ENCODE measurements at places on chromosomes 3 and 15. TPM values are rescaled to one million over a fixed set of nuclear protein-coding genes. Genes with fewer than 3 reads are reported as not detected.

Gene LCTL
- not detected for total RNA-seq

- DNase-seq, result no peak
- H3K36me3 ChIP-seq, result no peaks in the 10 kb centered on the region
- H3K27ac ChIP-seq, result no peak overlapping the region
Measured at GRCh38 chr3:62046326-62046725, 327.0 kb downstream of the FEZF2 start.

GRCh38 chr15:73882761-73883419 is 9.5 kb downstream of the TBC1D21 start:
- H3K27me3 ChIP-seq, result peaks cover 22% of the 10 kb centered on the region
- H3K27ac ChIP-seq, result no peak overlapping the region
- DNase-seq, result no peak
- no peaks in the 10 kb centered on the region for H3K4me1 ChIP-seq

Gene HIGD2B
- 0.55 TPM for total RNA-seq

- H3K4me3 ChIP-seq, result no peak overlapping the region
- H3K27me3 ChIP-seq, result no peaks in the 10 kb centered on the region
- H3K27ac ChIP-seq, result no peak overlapping the region
- DNase-seq, result no peak
- H3K4me1 ChIP-seq, result no peaks in the 10 kb centered on the region
Measured at GRCh38 chr3:101602731-101603130, 28.8 kb downstream of the PCNP start.

DNA sequence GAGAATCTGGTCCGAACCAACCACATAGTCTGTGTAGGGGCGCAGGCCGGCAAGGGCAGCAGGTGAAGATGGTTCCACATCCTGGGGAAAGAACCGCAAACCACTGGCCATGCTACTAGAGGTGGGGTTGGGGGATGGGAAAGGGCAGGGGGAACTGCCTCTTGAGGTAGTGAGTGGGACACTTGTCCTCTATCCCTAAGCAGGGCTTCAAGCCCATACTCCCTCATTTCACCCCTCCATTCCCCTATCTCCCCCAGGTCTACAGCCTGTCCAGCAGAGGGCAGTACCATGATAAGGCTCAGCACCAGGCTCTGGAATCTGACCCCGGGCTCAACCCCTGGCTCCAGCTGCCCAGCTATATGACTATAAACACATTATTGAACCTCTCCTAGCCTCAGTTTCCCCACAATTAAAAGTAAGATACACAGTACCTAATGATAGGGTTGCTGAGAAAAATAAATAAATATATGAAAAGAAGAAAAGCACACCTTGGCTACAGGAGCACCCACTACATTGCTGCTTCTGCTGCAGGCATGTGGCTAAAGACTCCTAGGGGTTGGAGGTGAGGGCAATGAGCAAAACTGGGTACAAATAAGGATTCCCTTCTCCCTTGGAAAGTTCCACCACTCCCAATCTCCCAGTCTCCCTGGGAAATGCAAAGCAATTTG is 6.3 kb downstream of the GORASP1 start:
- no peaks in the 10 kb centered on the region for H3K27me3 ChIP-seq
- no peak overlapping the region for H3K4me3 ChIP-seq

Gene SLC9C1
- 0.24 TPM for total RNA-seq

GRCh38 chr3:59502806-59503205 is 453.0 kb upstream of the CFAP20DC start:
- no peaks in the 10 kb centered on the region for H3K36me3 ChIP-seq
- no peak overlapping the region for H3K4me3 ChIP-seq
- H3K27me3 ChIP-seq, result peaks cover 2% of the 10 kb centered on the region

Gene TBCCD1
- 11.9 TPM for total RNA-seq

Gene RTP4
- 9.0 TPM for total RNA-seq

DNA sequence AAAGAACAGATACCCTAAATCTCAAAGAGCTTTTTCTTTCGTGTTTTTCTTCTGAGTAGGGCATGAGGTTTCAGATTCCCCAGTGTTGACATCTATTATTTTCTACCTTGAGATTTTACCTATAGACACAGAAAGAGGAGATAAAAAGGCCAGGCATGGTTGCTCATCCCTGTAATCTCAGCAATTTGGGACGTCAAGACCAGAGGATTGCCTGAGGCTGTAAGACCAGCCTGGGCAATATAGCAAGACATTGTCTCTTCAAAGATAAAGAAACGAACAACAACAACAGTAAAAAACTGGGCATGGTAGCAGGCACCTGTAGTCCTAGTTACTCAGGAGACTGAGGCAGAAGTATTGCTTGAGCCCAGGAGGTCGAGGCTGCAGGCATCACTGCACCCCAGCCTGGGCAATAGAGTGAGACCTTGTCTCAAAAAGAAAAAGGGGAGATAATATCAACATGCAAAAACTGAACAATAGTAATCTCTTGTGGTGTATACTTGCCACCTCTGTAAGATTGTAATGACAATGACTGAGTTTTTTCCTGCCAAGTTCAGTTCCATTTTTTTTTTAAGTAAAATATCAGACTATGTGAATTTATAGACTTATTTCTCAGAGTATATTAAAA is 71.3 kb downstream of the MBNL1 start:
- H3K4me1 ChIP-seq, result peaks cover 49% of the 10 kb centered on the region
- no peak overlapping the region for H3K4me3 ChIP-seq
- H3K27ac ChIP-seq, result no peak overlapping the region
- no peaks in the 10 kb centered on the region for H3K27me3 ChIP-seq
- H3K36me3 ChIP-seq, result peaks cover 68% of the 10 kb centered on the region

Gene HCN4
- total RNA-seq, result not detected

Gene TAMM41
- 39.0 TPM for total RNA-seq

GRCh38 chr3:127835993-127836882 is 13.9 kb upstream of the MGLL start:
- no peak for DNase-seq
- peak overlapping the region; percentile 42 for H3K27ac ChIP-seq
- no peak overlapping the region for H3K4me3 ChIP-seq

Gene C3orf49
- not detected for total RNA-seq

GRCh38 chr15:33234020-33234461 is 39.5 kb upstream of the FMN1 start:
- no peak for DNase-seq
- no peaks in the 10 kb centered on the region for H3K27me3 ChIP-seq
- H3K27ac ChIP-seq, result no peak overlapping the region
- H3K36me3 ChIP-seq, result no peaks in the 10 kb centered on the region

Gene ZNF860
- total RNA-seq, result 19.1 TPM

Gene ACOX2
- total RNA-seq, result not detected

DNA sequence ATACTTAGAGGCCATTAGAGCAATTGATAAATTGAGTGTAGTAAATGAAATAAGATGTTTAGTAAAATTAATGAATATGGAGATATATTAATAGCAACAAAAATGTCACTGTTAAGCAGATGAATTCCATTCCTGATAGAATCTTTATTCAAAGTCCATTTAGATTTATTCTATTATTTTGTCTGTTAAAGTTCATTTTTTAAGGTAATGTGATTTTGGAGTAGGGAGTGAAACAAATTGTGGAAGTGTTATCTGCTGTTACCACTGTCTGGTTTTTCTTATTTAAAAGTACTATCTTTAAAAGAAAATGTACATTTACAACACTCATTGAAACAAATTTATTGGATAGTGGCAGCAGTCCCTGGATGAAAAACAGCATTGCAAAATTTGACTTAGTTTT is 70.4 kb downstream of the PPM1L start:
- H3K27ac ChIP-seq, result no peak overlapping the region
- no peaks in the 10 kb centered on the region for H3K36me3 ChIP-seq
- H3K27me3 ChIP-seq, result peaks cover 4% of the 10 kb centered on the region
- no peak for DNase-seq

GRCh38 chr15:45205192-45205591 is 17.4 kb upstream of the SHF start:
- no peak overlapping the region for H3K4me3 ChIP-seq
- peaks cover 1% of the 10 kb centered on the region for H3K4me1 ChIP-seq
- no peaks in the 10 kb centered on the region for H3K36me3 ChIP-seq
- no peak overlapping the region for H3K27ac ChIP-seq
- peaks cover 23% of the 10 kb centered on the region for H3K27me3 ChIP-seq

DNA sequence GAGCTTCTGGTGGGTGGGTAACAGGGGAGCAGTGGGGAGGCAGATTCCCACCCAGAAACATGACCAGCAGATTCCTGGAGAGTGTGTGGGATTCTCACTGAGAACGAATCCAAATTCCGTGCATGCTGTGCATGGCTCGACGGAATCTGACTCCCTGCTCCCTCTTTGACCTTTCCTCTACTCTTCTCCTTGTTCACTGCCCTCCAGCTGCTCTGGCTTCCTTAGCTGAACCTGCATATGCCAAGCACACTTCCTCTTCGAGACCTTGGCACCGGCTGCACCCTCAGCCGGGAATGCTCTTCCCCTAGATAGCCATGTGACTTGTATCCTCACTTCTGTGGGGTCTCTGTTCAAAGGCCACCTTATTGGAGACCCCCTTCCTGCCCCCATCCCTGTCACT is 6.3 kb downstream of the INSYN1 start:
- no peaks in the 10 kb centered on the region for H3K4me1 ChIP-seq
- H3K36me3 ChIP-seq, result no peaks in the 10 kb centered on the region
- DNase-seq, result no peak
- no peak overlapping the region for H3K4me3 ChIP-seq
- no peak overlapping the region for H3K27ac ChIP-seq
- H3K27me3 ChIP-seq, result peaks cover 20% of the 10 kb centered on the region

DNA sequence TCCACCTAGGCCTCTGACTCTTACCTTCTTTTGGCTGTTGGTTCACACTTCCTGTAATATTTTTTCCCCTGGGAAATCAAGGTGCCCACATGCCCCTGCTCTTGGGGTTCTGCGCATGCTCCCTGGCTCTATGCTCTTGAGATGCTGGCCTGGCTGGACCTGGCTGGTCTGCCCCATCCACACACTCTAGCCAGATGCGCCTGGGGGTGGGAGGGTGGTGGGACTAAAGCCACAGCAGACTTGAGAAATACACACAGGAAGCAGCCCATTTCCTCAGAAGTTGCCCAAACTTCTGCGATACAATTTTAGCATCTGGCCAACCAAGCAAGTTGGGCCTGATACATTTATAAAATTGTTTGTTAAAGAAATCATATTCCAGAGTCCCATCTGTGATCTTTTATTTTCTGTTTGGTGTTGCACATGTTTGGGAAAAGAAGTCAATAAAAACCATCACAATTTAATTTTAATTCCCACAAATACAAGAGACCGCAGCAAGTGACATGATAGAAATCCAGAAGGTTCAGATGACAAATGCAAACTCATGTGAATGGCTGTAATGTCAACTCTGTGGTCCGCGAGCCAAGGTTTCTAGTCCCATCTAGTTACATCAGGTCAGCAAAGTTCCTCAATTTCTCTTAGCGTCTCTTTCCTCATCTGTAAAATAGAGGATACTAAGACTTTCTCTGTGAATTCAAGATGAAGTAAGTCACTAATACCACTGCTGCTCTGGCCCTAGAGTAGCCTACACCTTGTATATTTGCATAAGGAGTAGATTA is 55.9 kb upstream of the MEF2A start:
- peak overlapping the region; percentile 39 for H3K4me3 ChIP-seq
- no peak for DNase-seq
- H3K4me1 ChIP-seq, result peaks cover 96% of the 10 kb centered on the region
- H3K27me3 ChIP-seq, result no peaks in the 10 kb centered on the region

Gene ADAMTS17
- not detected for total RNA-seq

Gene CHRNA5
- 1.3 TPM for total RNA-seq

Gene MED12L
- total RNA-seq, result 2.6 TPM

DNA sequence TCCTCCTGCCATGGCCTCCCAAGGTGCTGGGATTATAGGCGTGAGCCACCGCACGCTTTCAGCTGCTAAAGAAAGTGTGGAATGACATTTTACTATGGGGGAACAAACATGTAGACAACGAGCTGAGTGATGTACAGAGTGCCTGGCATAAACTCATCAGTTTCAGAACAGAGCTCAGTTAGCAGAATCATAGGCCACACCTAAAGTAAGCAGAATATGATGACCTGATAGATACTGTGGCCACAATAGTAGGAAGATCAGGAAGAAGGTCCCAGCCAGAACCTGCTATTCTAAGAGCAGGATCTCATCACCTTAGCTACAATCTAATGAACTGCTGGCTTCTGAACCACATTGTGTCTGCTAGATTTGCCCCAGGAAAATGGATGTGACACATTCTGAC is 158.3 kb downstream of the TPRG1 start:
- H3K36me3 ChIP-seq, result no peaks in the 10 kb centered on the region
- no peak for DNase-seq
- H3K4me1 ChIP-seq, result peaks cover 5% of the 10 kb centered on the region
- H3K4me3 ChIP-seq, result no peak overlapping the region

DNA sequence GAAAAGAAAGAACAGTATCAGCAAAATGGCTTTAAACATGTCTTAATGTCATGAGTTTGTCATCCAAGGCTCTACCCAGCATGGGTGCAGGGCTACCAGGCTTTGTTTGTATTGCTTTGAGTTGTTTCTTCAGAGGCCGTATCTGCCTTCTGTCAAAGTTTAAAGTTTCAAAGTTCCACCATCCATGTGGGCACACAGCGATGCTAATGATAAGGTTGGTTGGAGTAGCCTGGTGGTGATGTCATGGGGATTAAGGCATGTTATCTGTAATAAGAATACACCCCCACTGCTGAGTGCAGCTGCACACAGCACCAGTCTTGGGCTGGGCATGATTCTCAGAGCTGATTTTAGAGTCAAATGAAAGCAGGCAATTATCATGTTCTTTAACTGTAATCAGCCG is 72.0 kb upstream of the LRTM1 start:
- H3K4me3 ChIP-seq, result no peak overlapping the region
- no peaks in the 10 kb centered on the region for H3K4me1 ChIP-seq
- no peaks in the 10 kb centered on the region for H3K36me3 ChIP-seq
- no peak for DNase-seq
- no peaks in the 10 kb centered on the region for H3K27me3 ChIP-seq
- H3K27ac ChIP-seq, result no peak overlapping the region

GRCh38 chr3:46089237-46090011 is 62.1 kb upstream of the XCR1 start:
- H3K27me3 ChIP-seq, result no peaks in the 10 kb centered on the region
- H3K27ac ChIP-seq, result no peak overlapping the region
- no peak overlapping the region for H3K4me3 ChIP-seq
- H3K36me3 ChIP-seq, result no peaks in the 10 kb centered on the region

Gene RBP2
- total RNA-seq, result not detected

Gene SLC51A
- not detected for total RNA-seq

DNA sequence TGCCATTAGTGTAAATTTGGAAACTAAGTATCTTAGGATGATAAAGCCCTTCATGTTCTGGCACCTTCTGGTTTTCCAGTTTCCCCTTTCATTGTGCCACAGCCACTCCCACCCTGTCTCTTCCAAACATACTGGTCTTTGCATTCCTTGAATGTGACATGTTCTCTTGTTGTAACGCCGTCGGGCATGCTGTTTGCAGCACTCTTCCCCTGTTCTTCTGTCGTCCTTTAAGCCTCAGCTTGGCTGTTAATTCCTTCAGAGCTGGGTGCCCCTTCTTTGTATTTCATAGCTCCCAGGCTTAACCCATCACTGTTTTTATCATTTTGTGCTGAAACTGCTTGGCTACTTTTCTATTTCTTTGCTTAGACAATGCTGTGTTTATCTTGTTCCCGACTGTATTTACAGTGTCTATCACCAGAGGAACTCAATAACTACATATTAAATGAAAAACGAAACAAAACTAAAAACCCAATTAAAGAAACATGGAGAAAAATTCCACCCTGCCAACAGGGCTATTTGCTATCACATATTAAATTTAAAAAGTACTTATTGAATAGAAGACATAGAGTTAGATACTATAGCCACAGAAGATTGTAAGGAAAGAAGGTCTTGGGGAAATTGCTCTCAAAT is 95.4 kb upstream of the KCNAB1 start:
- peaks cover 11% of the 10 kb centered on the region for H3K27me3 ChIP-seq
- H3K27ac ChIP-seq, result no peak overlapping the region
- H3K36me3 ChIP-seq, result no peaks in the 10 kb centered on the region
- H3K4me3 ChIP-seq, result no peak overlapping the region
- H3K4me1 ChIP-seq, result no peaks in the 10 kb centered on the region
- DNase-seq, result no peak

Gene CAND2
- 0.22 TPM for total RNA-seq

Data from activated B cell treated with CpG ODN at 0.5 μM for 24 hours (primary cell).